ENCODE measurements at places on chromosomes 1 and 21. TPM values are rescaled to one million over a fixed set of nuclear protein-coding genes. Genes with fewer than 3 reads are reported as not detected.

DNA sequence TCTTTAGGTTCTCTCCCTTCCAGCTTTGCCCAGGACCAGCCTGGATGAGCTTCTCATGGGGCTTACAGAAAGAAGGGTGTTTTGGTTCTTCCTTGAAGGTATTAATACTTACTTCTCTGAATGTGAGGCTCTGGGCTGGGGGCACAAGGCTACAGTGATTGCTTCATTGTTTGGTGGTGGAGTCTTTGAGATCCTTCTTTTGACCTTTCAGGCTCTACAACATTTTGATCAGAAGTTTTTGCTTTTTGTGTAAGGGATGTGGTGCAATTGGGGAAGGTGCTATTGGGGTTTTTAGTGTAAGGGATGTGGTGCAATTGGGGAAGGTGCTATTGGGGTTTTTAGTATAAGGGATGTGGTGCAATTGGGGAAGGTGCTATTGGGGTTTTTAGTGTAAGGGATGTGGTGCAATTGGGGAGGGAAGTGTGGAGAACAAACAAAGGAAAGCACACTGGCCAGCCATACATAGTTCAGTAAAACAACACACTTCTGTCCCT, 103.6 kb upstream of the IVNS1ABP start:
- DNase-seq: no peak

DNA sequence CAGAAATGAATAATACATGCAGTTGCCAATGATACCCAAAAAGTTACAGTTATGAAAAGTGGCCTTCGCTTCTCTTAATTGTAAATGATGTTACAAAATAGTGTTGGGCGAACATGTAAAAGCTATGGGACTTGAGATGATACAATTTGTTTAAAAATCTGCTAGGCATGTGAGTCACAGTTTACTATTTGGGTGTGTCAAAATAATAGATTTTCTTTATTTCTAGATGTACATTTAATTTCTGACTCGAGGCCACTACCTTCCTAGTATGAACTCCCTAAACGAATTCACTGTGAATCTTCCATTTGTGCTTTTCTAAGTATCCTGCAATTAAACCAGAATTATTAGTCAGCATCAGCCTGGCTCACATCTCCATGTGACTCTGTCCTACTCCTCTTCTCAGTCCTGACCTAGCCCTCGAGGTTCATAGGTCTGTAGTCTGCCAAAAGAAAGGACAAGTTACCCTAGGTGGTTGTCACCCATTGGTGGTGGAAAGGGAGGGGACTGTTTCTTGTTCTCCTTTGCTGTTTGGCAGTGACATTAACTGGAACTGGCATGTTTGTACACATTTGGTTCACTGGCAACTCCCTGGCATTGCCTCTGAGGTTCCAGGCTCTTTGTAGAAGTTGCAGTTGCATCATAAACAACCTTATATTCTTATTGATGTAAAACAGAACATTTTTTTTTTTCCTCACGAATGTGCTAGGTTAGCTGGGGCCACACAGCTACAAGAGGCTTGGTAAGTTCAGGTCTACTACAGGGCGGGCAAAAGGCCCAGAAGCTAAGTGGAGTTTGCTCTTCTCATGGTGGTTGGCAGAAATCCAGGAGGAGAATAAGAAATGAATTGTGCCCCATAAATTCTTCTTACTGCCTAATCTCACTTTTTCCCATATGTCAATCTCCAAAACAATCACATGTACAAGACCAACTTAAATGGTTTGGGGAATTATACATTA, 746.5 kb upstream of the ADAMTS5 start:
- no peak for DNase-seq

- no peak for DNase-seq
Measured at GRCh38 chr1:247373721-247374141, 42.1 kb upstream of the ZNF496 start.

The LCE1C gene
- total RNA-seq: not detected

The SPATA46 gene
- not detected for total RNA-seq

Data from spinal cord (tissue), 10 donors.